ENCODE measurements at places on chromosomes 1 and 21.

- DNase-seq: no peak
Measured at GRCh38 chr1:70919706-70920323, 127.8 kb downstream of the PTGER3 start.

DNA sequence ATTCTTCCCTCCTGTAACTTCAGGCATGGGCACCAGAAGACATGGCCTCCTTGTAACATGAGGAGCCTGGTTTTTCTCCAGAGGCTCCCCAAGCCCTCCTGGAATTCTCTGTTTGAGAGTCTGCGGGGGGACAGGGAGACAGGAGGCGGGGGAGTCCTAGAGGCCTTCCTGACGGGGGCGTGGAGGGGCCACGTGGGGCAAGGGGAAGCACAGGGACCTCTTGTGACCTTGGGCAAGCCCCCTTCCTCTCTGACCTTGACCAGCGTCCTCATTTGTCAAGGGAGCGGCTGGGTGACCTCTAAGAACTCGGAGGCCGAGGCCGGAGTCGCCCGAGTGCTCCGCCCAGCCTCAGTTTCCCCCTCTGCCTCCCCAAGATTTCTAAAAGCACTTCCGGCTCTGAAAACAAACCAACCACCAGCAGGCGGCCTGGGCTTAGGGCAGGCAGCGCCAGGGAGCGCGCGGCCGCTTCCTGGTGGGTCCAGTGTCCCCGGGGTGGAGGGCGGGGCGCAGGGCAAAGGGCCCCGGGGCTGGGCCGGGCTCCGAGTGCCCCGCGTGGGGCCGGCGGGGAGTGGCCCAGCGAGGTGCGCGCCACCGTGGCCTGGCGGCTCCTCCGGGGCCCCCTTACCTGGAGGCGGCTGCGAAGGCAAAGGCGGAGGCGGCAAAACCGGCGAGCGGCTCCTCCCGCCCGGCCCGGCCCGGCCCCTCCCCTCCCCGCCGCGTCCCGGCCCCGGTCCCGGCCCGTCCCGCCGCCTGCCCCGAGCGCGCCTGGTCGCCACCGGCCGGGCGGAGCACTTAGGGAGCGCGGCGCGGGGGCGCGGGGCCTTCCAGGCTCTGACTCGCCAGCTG is at the start of gene TMCO4:
TMCO4 (minus strand) TSS at position 687 of the 846 bp plus-strand sequence. CDS start 19,158 bp downstream, outside the sequence.
- DNase-seq: peak; percentile 3

DNA sequence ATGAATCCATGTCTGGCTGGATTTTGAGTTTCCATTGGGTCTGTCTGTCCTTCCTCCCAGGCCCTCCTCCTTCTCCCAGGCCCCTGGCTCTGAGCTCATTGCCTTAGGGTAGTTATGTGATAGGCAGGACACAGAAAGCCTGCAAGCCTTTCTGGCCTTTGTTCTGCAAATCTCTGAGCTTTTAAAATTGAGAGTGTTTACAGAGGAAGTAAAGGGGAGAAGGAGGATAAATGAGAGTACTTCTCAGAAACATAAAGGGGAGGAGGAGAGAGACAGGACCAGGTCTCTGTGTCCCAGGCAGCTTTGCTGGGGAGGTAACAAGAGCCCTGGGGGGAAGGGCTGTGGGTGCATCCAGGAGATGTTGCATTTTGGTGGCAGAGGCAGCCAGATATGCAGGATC is 126.7 kb downstream of the FOXD2 start:
- no peak for DNase-seq

GRCh38 chr1:172478485-172478884 is 34.6 kb upstream of the PIGC start:
- no peak for DNase-seq

DNA sequence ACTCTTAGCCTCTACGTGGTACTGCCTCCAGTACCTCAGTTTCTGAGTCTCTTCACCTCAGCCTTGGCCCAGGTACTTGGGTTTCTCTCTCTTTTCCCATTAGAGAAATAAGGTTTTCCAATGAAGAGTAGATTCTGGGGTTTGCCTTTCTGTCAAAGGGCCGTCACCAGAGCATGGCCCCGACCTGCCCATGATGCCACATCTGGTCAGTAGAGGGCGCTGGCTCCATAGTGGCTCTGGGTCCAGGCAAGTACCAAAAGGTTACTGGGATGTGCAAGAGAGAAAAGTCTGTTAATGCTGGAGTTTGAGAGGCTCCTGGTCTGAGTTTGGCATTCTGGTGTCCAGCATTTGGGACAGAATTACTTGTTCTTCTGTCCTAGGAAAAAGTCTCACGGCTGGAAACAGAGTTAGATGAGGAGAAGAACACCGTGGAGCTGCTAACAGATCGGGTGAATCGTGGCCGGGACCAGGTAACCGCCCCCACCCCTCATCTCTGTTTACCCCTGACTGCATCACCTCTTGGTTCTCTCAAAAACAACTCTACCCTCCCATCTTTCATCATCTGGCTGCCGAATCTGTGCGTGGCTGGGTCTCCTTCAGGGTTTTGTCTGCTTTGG is 5.3 kb upstream of the TUFT1 start:
- peak; percentile 44 for DNase-seq

GRCh38 chr21:14560555-14560954 is 14.4 kb upstream of the SAMSN1 start:
- DNase-seq: no peak

DNA sequence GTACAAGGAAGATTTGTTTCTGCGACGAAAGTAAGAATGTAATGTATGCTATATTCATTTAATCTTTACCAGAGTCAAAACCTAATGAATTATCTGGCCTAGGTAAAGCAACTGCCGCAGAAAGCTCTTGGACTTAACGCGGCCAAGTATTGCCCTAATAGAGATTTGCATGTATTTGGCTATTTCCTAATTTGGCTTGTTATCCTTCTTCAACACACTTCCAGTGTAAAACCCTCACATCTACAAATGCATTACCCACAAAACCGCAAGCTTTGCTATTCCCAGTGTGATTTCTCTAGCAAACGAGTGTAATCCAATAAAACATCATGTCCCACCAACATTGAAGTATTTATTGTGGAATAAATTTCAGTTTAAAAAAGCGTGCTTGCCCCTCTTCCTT is 123.8 kb upstream of the LMO4 start:
- no peak for DNase-seq

DNA sequence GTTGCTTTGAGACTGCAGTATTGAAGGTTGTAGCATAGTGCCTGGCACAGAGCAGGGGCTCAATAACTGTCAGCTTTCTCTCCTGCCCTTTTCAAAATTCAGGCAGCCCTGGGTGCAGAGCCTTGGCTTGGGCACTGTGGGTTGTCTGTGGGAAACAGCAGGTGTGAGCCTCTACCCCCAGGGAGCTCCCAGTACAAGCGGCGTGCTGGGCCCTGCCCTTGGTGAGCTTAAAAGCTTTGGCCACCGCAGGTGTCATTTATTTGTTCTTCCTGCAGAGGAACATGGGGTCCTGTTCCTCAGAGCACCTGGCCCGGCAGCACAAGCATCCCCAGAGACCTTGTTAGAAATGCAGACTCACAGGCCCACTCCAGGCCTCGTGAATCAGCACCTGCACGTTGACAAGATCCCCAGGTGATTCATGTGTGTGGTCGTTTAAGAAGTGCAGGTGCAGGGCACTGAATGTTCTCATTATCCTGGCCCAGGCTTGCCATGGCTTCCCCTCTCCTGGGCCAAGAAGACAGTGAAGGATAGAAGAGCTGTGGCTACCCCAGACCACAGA is 29.9 kb upstream of the IGSF21 start:
- DNase-seq: no peak

DNA sequence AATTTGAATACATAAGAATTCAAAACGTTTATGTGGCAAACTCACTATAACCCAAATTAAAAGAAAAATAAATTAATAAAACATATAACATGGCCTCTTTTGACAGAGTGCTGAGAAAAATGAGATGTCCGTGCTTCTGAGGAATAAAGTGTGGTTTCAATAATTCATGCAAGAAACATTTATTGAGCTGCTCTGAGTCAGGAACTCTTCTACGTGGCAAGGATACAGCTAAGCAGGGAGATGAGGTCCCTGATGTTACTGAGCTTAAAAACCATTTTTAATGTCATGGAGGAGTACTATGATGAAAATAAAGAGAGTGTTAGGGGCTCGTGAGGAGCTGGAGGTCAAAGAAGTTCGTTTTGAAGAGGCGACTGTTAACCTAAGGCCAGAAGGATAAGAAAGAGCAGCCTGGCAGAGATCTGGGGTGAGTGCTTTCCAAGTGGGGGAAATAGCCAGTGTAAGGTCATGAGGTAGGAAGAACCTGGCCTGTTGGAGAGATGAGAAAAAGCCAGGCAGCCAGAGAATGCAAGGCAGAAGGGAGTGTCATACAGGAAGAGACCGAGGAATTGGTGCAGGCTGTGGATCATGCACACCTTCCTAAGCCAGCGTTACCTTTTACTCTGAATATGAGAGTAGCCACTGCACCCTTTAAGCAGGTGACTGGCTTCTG is 182.2 kb upstream of the DUSP10 start:
- DNase-seq: no peak

- DNase-seq: no peak
Measured at GRCh38 chr1:115117298-115117697, 28.0 kb upstream of the TSPAN2 start.

- no peak for DNase-seq
Measured at GRCh38 chr1:12549460-12550349, 68.3 kb downstream of the DHRS3 start.

DNA sequence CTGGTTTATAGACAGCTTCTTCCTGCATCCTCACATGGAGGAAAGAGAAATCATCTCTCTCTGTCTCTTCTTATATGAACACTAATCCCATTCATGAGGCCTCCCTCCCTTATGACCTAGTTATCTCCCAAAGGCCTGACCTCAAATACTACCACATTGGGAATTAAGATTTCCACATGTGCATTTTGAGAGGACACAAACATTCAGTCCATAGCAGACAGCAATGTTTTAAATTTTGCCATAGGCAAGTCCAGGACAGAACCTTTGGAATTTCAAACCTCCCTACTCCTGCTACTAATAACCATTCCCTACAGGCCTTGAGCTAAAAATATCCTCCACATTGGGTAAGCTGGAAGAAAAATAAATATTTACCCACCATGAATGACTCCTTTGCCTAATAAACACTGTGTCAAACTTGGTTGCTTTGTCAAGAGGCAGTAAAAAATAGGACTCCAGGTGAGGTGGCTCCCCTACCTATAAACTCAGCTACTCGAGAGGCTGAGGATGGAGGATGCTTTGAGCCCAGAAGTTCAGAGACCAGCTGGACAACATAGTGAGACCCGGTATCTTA is 113.7 kb downstream of the ZNF281 start:
- DNase-seq: no peak

- no peak for DNase-seq
Measured at GRCh38 chr1:53026254-53026653, 35.8 kb upstream of the PODN start.

Measured in activated CD8-positive, alpha-beta memory T cell treated with anti-CD3 and anti-CD28 coated beads for 4 hours (primary cell).